ENCODE measurements at places on chromosomes 2 and 18.
A peak's percentile ranks its signal among the peaks of the same experiment; 100 is the strongest.

DNA sequence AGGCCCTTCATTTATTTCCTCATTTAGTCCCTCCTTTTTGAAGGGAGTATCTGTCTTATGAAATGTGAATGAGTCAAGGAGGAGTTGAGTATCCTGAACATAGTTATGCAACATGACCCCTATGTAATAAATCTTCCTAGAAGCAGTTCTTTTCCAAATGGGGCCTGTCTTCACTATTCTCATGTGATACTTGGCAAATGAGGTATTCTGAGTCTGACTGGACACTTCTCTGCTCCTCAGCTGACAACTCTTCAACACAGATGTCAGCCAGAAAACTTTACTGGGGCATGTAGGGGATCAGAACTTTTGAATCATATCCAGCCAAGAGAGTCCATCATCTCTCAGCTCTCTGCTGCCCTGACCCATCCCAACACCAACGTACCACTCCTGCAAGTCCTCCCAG lies 291.6 kb downstream of the ZNF385B start:
- DNase-seq: no peak

- DNase-seq: no peak
These were observed 5.5 kb downstream of the NHEJ1 start for GRCh38 chr2:219155054-219155644.

DNA sequence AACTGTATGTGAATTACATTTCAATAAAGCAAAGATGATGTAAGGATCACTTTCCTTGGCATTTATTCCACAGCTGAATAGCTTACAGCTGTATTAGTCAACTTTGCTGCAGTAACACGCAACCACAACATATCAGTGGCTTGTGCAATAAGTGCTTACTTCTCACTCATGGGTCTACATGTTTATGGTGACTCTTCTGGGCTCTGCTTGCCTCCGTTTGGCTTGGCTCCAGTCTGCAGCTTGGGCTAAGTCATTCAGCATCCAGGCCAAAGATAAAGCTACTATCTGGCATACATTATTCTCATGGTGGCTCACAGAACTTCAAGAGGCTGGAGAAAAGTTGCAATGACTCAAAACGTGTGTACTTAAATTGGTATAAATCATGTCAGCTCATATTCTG lies 355.0 kb downstream of the RNF144A start:
- no peak for DNase-seq

DNA sequence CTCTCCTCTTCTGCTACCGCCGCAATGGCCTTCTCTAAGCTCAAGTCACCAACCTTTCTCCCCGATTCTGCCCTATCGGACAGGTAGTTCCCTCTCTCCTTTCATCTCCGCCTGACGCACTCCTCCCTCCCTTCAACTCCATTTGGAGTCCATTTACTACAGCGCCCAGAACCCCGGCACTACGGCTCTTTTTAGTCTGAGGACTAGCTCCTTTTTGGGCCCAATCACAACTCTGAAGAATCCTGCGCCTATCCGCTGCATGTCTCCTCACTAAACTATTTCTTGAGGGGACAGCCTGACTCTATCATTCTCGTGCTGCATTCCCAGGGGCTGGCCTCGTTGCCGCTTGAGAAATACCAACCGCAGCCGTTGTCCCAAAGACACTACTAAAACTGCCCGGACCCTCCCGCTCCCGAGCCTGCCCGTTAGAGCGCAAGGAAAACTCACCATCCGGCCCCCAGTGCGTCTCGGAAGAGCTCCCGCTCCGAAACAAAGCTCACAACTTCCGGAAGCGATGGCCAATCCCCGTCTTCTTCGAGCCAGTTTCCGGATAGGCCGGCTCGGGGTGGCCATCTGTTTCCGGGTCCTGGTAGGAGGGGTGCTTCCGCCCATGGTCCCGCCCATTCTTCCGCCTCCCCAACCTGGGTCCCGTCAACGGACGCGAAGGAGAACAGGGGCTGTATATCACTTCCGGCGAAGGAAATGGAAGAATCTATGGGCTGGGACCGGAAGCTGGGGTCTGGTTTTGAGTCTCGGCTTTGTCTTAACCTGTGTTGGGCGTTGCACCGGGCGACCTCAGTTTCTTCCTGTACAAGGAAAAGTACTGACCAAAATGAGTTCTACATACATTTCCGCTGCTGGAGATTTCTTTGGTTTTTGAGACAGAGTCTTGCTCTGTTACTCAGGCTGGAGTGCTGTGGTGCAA lies at the start of gene TPRKB:
Gene TPRKB (minus strand): TSS at position 491 of the 925 bp plus-strand sequence. CDS start 2,776 bp downstream, outside the sequence.
- peak; percentile 98 for DNase-seq

GRCh38 chr2:225122583-225123486 lies 80.6 kb upstream of the DOCK10 start:
- peak; percentile 21 for DNase-seq

- DNase-seq: peak; percentile 13
These were observed 46.6 kb downstream of the ZNF516 start for GRCh38 chr18:76448256-76449110.

DNA sequence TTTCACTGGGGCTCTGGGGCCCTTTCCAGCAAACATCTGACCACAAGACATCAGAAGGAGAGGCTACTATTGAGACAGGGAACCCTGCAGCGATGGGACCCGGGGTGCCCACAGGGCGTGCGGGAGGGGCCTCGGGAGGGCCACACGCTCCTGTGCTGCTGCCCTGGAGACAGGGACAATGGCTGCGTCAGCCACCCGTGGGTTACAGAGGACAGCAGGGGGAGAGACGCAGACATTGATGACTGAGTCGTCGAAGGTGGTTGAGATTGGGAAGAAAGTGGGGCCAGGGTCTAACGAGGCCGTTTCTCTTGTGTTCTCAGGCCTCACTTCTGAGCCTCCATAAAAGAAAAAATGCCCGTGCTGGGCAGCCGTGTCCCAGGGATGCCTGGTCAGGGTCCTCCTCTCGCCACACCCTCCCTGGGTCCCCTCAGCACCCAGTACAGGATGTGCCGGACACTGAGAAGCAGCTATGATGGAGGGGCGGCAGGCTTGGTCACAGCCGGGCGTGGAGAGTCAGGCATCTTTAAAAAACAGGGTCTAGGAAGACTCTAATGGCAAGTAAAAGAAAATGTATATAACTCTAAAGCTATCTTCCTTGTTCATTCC lies 73.9 kb downstream of the NDUFA10 start:
- DNase-seq: no peak

DNA sequence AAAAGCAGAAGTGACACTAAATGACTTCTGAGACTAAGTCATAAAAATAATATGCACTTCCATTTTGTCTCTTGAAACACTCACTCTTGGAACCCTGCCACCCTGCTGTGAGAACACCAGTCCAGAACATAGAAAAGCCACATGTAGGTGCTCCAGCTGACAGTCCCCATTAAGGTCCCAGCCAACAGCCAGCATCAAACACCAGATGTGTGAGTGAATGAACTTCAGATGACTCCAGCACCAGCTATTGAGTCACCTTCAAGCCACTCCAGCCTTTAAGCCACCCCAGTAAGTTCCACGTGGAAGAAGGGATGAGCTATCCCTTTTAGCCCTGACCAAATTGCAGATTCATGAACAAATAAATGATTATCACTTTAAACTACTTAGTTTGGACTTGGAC lies 31.5 kb upstream of the LGALSL start:
- DNase-seq: no peak

DNA sequence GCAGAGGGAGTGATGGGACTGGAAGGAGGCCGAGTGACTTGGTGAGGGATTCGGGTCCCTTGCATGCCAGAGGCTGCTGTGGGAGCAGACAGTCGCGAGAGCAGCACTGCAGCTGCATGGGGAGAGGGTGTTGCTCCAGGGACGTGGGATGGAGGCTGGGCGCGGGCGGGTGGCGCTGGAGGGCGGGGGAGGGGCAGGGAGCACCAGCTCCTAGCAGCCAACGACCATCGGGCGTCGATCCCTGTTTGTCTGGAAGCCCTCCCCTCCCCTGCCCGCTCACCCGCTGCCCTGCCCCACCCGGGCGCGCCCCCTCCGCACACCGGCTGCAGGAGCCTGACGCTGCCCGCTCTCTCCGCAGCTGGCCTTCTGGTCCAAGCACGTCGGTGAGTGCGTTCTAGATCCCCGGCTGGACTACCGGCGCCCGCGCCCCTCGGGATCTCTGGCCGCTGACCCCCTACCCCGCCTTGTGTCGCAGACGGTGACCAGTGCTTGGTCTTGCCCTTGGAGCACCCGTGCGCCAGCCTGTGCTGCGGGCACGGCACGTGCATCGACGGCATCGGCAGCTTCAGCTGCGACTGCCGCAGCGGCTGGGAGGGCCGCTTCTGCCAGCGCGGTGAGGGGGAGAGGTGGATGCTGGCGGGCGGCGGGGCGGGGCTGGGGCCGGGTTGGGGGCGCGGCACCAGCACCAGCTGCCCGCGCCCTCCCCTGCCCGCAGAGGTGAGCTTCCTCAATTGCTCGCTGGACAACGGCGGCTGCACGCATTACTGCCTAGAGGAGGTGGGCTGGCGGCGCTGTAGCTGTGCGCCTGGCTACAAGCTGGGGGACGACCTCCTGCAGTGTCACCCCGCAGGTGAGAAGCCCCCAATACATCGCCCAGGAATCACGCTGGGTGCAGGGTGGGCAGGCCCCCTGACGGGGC lies 4.6 kb downstream of the PROC start:
- DNase-seq: no peak

- no peak for DNase-seq
These were observed 383.2 kb upstream of the SLC14A2 start for GRCh38 chr18:45232061-45232460.

- DNase-seq: no peak
These were observed at the start of gene CGREF1 for GRCh38 chr2:27118525-27119329. TSS of gene CGREF1 (minus strand) at chr2:27119128. CDS start at chr2:27104366, 14,762 bp downstream.

- DNase-seq: no peak
These were observed 64.3 kb upstream of the TTN start for GRCh38 chr2:178871536-178871935.

DNA sequence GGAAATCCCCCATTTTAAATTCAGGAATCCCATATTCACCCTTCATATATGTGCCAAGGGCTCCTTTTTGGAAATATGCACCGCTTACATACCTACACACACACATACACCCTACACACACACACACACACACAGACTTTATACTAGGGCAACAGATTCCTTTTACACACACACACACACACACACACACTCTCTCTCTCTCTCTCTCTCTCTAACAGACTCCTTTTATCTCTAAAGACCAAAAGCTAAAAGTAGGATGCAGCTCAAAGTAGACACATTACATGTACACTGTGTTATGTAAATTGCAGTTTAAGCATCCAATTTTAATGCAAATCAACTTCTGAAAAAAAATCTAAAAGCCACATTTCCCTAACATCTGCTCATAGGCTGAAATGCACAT lies 130.9 kb upstream of the CAPN13 start:
- no peak for DNase-seq

DNA sequence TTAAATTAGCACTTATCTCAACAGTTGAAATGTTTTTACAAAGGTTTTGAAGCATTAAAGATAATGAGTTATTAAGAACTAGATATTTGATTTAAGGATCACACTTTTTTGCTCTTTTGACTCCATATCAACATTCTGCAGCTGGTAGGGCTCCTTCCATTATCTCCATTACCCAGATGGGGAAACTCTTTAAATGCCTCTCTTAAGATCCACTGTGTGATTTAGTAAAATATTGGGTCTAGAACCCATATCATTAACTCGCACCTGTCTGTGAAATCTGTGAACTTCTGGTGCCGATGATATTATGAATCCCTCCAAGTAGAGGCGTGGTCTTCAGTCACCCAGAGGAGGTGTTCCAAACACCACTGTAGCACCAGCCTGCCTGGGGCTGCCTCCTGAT lies 466.2 kb downstream of the TSN start:
- no peak for DNase-seq

All from right hindlimb (tissue), 1 donor.